ENCODE measurements at places on chromosomes 11 and 22.
A peak's percentile ranks its signal among the peaks of the same experiment; 100 is the strongest.

- DNase-seq: no peak
Observed at GRCh38 chr11:110467556-110467955, 37.8 kb downstream of the FDX1 start.

- no peak for DNase-seq
Observed at GRCh38 chr11:2304506-2305139, 2.8 kb downstream of the TSPAN32 start.

DNA sequence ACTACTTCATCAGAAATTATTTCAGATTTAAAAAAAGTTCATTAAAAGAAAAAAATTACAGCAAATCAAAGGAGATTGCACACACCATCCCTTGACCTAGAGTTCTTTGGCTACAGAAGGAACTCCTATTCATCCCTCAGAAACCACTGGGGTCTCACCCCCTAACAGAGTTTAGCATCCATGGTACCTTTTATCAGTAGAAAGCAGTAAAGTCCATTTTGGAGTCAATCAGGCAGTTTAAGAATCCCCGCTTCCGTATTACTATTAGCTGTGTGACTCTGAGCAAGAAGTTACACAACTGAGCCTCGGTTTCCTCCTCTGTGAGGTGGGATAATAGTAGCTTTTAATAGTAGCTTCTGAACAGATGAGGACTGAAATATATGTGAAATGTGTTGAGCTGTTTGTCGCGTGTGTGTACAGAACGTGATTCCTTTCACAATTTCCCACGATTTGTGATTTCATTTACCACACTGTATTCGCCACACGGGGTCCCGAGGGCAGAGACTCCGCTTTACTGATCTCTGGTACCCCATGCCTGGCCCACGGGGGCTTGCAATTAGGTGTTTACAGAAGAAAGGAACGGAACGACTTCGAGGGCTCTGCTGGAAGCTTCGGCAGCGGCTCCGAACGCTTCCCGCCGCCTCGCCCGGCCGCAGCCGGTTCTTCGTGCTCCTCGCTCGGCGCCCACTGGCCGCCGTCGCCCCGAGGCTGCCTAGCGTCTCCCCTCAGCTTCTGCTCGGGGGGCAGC, 72.5 kb upstream of the ZBED5 start:
- no peak for DNase-seq

- DNase-seq: no peak
Observed at GRCh38 chr11:100812517-100812916, 125.4 kb downstream of the ARHGAP42 start.

- no peak for DNase-seq
Observed at GRCh38 chr11:103792981-103793468, 243.4 kb upstream of the DDI1 start.

DNA sequence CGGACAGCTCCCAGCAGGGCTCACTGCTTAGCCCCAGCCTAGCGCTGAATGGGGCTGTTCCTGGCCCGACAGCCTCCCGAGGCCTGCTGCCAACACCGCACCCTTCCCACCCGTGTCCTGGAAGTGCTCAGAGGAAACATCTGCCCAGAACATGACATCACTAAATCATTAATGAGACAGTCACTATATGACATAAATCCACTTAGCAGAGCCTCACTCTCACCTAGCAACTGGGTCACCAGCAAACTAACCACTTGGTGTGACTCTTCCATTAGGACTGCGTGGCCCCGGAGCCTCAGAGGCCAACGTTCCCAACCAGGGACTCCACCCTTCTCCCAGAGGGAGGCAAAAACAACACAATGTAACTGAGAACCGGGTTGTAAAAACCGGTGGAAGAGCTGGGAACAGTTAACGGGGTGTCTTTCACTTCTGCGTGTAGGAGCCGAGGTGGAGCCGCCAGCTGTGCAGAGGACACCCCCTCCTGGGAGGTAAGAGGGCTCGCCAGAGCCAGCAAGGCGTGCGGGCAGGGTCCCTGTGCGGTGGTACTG, 21.4 kb upstream of the PACSIN2 start:
- no peak for DNase-seq

GRCh38 chr11:103367650-103368049, 258.4 kb downstream of the DYNC2H1 start:
- DNase-seq: no peak

GRCh38 chr11:5004424-5005274, 10.0 kb downstream of the OR51L1 start:
- DNase-seq: no peak

- DNase-seq: no peak
Observed at GRCh38 chr22:45526281-45526680, 23.6 kb downstream of the FBLN1 start.

GRCh38 chr22:44583061-44583760, 85.2 kb upstream of the RTL6 start:
- DNase-seq: no peak

DNA sequence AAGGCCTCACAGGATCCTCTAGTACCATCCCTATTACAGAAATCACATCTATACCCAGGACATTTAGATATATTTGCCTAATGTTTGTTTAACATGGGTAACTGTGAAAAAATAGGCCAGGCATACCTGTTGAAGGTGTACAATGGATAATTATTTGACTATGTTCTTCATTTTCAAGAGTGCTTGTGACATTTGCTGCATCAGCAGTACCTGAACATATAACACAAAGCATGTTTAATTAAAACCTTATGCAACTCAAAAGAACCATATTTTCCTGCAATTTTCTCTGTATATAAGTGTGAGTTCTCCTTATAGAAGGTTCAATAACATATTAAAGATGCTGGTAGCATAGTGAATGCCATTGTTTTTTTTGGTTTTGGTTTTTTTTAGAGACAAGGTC, 8.5 kb upstream of the CCDC34 start:
- no peak for DNase-seq

DNA sequence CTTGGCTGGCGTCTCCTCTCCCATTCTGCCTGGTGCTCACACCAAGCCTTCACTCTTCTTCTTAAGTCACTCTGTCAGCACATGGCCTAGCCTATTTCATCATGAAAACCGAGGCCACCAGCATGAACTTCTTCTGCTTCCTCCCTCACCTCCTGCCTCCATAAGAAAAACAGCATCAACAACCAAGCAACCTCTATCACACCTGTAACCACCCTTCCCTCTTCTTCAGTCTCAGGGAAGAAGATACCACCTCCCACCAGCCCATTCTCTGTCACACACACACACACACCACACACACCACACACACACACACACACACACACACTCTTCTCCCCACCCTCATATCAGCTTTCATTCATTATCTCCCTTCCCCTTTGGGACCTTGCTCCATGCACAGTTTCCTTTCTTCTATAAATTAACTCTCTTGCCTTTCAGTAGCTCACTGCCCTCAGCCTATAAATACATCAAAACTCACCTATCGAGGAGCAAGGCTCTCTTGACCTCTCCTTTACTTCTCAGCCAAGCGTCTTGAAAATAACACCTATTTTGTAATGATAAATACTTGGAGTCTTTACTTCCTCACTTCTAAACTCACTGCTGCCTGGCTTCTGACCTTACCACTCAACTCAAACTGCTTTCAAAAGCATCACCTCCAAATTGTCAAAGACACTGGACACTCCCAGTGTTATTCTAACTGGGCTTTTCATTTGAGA, 36.6 kb downstream of the SC5D start:
- DNase-seq: no peak

DNA sequence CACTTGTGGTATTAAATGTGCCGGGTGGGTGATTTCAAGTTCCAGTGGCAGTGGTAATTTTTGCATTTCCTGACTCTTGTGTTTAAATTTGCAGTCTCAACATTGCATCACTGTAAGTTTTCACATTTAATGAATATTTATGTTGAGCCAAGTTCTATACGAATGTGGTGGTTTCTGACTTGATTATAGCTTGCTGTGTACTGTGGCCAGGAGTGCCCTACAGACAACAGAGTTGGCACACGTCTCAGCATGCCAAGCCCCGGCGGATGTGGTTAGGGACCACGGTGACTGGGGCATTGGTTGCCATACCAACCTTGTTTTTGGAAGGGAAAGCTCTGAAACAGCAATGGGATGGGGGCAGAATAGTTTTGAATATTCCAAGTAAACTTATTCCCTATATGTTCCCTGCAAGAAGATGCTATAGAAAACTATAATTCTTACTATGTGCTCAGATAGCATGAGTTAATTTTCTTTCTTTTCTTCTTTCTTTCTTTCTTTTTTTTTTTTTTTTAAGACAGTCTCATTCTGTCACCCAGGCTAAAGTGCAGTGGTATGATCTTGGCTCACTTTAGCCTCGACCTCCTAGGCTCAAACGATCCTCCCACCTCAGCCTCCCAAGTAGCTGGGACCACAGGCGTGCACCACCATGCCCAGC, 16.0 kb downstream of the ZNRF3 start:
- no peak for DNase-seq

- peak; percentile 30 for DNase-seq
Observed at GRCh38 chr11:73271936-73272679, at the start of gene P2RY6. TSS of gene P2RY6 (plus strand) at chr11:73272338. CDS start at chr11:73296519, 24,181 bp downstream.

DNA sequence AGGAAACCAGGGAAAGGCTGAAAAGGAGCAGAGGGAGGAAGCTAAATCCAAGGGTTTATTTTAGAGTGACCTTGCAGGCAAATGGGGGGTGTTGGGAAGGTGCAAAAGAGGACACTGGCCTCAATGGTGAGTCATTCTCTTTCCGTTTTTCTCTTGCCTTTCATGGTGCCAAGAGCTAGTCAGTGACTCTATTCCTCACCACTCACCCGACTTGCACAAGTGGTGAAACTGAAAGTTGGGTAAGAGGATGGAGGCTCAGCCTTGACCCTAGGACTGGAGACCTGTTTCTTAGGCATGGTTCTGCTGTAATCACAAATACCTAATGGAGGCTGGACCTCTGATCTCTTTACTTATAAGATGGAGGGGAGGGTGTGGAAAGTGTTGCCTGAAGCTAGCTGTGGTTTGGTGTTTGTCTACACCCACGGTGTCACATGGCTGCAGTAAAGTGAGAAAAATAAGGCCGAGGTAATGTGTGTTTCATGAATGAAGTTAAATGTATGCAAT, 67.3 kb upstream of the CREB3L1 start:
- no peak for DNase-seq

DNA sequence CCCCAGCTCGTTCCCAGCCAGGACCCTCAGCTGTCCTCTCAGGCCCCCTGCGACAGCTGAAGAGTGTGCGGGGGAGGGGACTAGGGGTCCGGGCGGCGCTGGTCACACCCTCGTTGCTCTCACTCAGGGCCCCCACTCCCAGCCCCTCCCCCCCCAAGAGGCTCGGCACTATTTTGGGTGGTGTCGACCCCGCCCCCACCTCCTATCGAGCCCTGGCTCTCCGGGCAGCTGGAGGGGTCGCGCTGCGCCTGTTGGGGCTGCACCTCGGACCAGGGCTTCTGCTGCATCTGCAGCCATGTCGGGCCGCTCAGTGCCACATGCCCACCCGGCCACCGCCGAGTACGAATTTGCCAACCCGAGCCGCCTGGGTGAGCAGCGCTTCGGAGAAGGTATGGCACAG, at the start of gene HSPB2:
Gene HSPB2 (plus strand): TSS at position 200 of the 400 bp plus-strand sequence. CDS start 96 bp downstream, at position 296.
- DNase-seq: no peak

DNA sequence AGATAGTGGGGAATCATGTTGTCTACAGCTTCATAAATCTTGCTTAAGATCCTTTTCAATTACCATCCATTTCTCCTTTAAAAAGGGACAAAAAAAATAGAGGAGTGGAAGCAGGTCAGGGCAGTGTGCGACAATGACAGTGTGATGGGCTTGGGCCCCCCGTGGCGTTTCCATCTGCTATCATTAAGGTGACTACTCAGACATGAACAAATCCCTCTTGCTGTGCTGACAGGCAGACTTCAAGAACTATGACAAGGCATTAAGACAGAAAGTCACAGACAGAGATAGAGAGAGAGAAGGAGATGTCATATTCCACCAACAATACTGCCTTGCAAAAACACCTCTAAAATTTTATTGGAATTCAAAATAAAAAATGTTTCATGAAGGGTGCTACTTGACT, 263.2 kb downstream of the DCDC1 start:
- no peak for DNase-seq

DNA sequence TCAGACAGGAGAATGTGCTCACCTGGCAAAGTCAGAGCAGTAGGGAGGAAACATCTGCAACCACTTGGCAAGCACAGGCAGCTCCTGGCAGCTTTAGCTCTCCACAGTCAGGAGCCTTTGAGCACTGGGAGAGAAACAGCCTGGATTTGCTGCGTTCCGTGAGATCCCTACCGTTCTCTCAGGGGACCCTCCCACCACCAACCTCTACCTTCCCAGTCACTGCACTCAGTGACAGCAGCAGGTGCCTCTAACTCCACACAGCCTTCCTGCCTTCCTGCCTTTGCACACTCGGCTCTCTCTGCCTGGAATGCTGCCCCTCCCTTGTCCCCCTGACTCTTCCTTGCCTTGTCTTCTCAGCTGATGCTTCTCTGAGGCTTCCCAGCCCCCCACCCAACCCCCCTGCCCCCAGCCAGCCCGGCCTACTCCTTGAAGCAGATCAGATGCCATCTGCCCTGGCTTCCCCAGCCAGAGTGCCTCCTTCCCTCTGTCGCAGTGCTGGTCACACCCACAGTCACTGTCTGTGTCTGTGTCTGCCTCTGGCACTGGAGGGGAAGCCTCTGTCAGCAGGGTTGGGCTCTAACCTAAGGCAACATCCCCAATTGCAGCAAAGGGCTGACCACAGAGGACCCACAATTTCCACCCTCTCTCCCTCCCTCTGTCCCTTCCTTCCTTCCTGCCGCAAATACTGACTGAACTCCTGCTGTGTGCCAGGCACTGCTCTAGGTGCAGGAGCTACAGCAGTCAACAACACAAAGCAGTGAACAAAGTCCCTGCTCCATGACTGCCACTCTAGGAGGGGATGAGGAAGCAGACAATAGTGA, 14.9 kb upstream of the TSKU start:
- DNase-seq: no peak

DNA sequence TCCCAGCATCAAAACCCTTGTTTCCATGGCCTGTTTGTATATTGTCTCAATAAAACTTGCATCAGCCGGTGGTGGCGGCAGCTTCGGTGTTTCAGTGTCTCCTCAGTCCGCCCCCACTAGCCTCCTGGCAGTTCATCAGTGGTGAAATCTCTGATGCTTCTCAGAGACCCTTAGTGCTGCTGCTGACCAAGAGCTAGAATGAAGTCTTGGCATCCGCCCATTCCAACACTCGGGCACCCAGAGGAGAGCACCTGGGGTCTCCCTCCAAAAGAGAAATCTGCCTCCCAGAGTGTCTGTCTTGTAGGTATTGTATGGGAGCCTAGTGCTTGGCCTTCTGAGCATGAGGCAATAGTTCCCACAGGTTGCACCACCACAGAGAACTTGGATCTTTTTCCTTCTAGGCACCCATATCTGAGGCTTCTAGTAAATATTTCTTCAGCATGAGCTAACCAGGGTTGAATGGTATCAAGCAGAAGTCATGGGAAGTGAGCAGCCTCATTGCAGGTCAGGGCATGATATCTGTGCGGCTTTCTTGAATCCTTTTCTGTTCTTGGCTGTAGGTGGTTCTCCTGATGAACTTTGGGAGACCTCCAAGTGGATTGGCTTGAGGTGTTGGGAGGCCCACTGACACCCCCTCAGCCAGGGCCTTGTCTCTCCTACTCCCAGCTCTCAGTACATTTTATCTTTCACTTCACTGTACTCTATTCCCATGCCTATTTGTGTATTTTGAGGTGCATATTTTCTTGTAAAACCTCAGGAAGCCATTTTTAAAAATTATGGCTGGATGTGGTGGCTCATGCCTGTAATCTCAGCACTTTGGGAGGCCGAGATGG, 13.2 kb upstream of the AIFM3 start:
- no peak for DNase-seq

GRCh38 chr11:132147464-132147863, 777.0 kb downstream of the NTM start:
- DNase-seq: no peak

GRCh38 chr11:111792314-111792713, 26.1 kb upstream of the PPP2R1B start:
- no peak for DNase-seq

- DNase-seq: no peak
Observed at GRCh38 chr11:106217456-106217855, 140.0 kb downstream of the AASDHPPT start.
